ENCODE measurements at places on chromosomes 1 and 21.
A peak's percentile ranks its signal among the peaks of the same experiment; 100 is the strongest.

GRCh38 chr1:168565825-168566224 is 10.6 kb upstream of the XCL1 start:
- no peak for DNase-seq

GRCh38 chr1:5643360-5644107 is 348.7 kb downstream of the NPHP4 start:
- DNase-seq, result no peak

- no peak for DNase-seq
Measured at GRCh38 chr1:232789651-232790050, 15.6 kb upstream of the MAP10 start.

GRCh38 chr1:46607345-46608130 is 3.5 kb upstream of the MKNK1 start:
- DNase-seq, result no peak

GRCh38 chr1:226149806-226150205 is 36.7 kb downstream of the ACBD3 start:
- DNase-seq, result peak; percentile 33

DNA sequence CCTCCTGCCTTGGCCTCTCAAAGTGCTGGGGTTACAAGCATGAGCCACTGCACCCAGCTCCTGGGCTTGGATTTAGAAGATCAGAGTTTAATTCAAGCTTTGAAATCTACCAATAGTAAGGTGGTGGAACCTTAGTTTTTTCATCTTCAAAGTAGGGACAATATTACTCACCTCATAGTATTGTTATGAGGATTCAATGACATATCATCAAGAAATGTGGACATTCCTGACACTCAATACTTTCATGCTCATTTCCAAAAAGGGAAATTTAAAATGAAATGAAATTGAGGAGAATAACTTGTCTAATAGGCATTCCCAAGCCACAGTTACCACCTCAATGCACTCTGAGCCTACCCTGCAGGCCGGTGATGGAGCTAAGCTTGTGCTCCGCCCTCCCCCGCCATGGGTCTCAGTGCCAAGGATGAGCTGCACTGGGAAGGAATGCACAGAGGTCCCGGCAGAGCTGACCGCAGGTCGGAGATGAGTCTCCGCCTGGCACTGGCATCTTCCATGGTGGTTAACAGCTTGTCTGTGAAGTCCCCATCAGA is 56.5 kb upstream of the BCAR3 start:
- peak; percentile 97 for DNase-seq

GRCh38 chr1:17405898-17406759 is 33.3 kb downstream of the RCC2 start:
- DNase-seq, result peak; percentile 45

DNA sequence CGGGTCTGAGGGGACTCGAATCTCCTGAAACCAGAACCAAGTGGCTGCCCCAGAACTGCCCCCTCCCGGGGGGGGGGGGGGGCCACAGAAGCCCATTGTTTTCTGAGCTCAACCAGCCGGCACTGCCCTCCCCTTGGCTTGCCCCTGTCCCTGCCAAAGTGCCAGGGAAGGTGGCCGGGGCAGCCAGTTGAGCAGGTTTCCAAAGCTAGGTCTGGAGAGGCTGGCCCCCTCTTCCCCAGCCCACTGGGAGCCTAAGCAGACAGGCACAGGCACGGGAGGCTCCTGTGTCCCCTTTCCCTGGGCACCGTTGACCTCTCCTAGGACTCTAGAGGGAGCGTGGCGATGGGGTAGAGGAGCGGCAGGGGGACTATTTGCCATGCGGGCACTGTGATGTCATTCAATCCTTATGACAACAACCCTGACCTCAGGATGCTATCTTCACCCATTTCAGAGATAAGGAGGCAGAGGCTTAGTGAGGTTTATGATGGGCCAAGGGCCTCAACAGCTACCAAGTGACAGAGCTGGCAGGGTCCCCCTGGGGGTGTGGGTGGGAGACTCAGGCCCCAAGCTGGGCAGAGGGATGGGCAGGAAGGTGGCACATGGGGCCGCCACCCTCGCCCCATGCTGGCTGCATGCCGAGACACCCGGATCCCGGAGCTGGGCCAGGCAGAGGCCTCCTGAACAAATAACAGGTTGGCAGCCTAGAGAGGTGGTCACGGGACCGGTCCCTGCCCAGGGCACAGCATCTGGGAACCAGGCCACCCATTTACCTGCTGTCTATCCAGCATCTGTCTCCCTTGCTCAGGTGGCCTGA is 35.0 kb downstream of the RAP1GAP start:
- DNase-seq, result no peak

- DNase-seq, result no peak
Measured at GRCh38 chr1:100928128-100928527, 32.2 kb downstream of the SLC30A7 start.

GRCh38 chr1:31869449-31869848 is 53.6 kb upstream of the SPOCD1 start:
- no peak for DNase-seq

- peak; percentile 11 for DNase-seq
Measured at GRCh38 chr1:8987881-8988617, 38.2 kb downstream of the SLC2A7 start.

All from HFFc6 (cell line).